ENCODE measurements at places on chromosomes 2 and 18. TPM values are rescaled to one million over a fixed set of nuclear protein-coding genes. Genes with fewer than 3 reads are reported as not detected.

GRCh38 chr2:234710587-234710986 lies 213.7 kb upstream of the ARL4C start:
- peak; percentile 50 for DNase-seq

DNA sequence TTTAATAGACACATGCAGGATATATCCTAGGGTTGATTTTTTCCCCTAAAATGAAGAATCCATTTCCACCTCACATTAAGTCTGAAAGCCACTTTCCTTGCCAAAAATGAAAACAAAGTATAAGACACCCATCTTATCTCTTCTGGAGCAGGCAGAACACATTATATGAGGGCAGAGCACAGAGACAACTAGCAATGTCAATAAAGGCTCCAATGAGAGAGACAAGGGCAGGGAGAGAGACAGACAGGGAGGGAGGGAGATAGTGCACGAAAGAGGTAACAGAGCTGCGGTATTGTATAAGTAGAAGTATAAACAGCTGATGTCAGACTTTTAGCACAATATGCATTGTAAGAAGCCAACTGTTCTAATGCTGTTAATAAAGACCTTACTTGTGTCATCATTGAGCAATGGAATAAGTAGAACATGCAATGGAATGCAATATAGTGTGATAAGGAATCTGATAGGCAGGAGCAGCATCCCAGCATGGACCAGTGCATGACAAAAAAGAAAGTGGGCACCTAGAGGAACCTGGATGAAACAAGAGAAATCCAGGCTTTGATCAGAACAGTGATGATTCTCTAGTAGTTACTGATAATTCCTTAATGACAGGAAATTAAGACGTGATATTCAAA lies 150.6 kb upstream of the TCF4 start:
- no peak for DNase-seq

Gene PROC
- total RNA-seq: not detected

DNA sequence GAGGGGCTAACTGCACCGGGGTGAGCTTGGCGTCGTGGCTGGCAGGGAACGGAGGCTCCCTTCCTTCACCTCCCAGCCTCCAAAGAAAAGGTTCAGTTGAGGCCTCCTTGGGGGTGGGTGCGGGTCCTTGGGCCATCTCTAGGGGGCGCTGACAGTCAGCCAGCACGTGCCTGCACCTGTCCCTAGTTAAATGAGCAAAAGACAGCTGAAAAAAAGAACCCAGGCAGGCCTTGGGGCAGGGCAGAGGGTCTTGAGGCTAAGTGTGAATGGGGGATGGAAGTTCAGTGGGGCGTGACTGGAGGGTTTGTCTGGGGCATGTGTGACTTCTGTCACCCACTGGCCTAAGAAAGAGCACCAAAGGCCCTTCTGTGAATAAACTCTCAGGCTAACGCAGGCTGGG lies 56.4 kb downstream of the ZFP36L2 start:
- no peak for DNase-seq

DNA sequence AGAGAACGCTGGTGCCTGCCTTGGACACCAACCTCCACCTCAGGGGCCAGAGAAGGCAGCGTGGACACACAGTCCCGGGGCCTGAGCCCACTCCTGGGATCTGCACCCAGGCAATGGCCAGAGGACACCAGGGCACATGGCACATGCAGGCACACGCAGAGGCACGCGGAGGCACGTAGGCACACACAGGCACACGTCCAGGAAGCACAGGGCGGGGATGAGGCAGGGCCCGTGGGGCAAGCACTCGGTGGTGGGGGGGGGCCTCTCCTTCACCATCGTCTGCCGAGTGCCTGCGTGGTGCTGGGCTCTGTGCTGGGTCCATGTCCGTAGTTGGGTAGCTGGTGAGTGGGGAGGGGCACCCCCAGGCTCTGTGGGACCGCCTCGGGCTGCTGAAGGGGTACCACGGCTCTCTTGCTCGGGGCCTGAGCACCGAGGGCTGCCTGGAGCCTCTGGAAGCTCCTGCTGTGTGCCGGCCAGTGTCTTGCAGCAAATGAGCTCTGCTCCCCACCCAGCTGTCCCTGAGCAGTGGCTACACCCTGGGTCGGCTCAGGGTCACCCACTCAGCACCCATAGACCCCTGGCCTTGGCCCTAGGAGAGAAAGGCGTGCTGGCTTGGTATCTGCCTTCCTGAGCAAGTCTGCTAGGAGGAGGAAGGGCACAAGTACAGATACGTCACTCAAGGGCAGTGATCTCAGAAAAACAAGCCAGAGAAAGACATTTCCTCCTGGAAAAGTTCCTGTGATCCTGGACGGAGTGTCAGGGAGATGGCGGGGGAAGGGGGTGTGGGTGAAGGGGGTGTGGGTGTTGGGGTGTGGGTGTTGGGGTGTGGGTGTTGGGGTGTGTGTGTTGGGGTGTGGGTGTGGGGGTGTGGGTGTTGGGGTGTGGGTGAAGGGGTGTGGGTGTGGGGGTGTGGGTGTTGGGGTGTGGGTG lies 26.4 kb downstream of the RTP5 start:
- DNase-seq: peak; percentile 69
